GM04503 (cell line): ENCODE measurements at places on chromosomes 6 and 20.

DNA sequence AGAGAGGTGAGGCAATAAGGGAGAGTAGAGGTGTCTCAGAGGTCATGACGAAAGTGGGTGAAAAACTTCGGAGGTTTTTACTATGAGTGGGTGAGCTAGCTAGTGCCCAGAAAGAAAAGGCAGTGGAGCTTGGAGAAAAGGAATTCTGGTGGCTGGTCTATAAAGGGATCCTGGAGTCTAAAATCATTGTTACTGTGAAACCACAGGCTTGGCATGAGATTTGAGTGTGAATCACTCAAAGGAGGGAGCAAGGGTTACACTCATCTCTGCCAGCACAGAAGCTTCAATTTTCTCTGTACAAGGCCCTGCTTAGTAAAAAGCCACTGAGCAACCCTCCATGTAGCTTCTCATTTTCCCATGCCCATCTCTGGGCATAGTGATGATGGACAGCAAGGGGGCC, 47.5 kb downstream of the CD83 start:
- peak; percentile 66 for DNase-seq

- no peak for DNase-seq
Measured at GRCh38 chr6:106727480-106728149, 98.2 kb downstream of the QRSL1 start.

GRCh38 chr6:100217225-100218012, 223.4 kb upstream of the MCHR2 start:
- DNase-seq: no peak

GRCh38 chr6:571892-572291, 85.0 kb downstream of the HUS1B start:
- no peak for DNase-seq

DNA sequence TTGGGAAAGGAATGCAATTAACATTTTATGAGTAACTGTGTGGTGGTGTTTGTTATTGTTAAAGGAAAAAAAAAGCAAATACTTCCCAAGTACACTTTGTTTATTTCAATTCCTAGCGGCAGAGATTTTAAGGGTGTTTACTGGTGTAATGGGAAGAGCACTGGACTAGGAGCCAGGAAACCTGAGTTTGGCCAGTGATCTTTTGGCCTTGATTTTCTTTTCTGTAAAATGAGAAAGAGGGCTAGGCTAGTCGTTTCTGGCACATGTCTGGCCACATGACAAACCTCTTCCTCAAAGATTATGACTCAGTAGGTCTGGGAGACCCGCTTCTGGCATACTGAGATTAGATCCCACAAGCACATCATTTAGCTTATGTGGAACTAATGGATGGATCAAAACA, 428.1 kb upstream of the NOX3 start:
- DNase-seq: no peak

DNA sequence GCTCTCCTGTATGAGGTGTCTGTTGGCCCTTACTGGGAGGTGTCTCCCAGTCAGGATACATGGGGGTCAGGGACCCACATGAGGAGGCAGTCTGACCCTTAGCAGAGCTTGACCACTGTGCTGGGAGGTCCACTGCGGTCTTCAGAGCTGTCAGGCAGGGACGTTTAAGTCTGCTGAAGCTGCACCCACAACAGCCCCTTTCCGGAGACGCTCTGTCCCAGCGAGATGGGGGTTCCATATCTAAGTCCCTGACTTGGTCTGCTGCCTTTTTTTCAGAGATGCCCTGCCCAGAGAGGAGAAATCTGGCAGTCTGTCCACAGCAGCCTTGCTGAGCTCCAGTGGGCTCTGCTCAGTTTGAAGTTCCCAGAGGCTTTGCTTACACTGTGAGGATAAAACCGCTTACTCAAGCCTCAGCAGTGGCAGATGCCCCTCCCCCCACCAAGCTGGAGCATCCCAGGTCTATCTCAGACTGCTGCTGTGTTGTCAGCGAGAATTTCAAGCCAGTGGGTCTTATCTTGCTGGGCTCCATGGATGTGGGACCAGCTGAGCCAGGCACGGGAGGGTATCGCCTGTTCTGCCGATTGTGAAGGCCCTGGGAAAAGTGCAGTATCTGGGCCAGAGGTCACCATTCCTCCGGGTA, 36.3 kb upstream of the IBTK start:
- no peak for DNase-seq

- no peak for DNase-seq
Measured at GRCh38 chr20:14580418-14581074, 243.1 kb upstream of the FLRT3 start.

- no peak for DNase-seq
Measured at GRCh38 chr6:110699780-110700179, 115.5 kb downstream of the CDK19 start.

GRCh38 chr6:157133856-157134255, 189.5 kb downstream of the TMEM242 start:
- DNase-seq: no peak

- no peak for DNase-seq
Measured at GRCh38 chr20:34268851-34269636, 27.8 kb downstream of the ASIP start.

- DNase-seq: no peak
Measured at GRCh38 chr20:35544436-35544835, 2.6 kb downstream of the ERGIC3 start.

DNA sequence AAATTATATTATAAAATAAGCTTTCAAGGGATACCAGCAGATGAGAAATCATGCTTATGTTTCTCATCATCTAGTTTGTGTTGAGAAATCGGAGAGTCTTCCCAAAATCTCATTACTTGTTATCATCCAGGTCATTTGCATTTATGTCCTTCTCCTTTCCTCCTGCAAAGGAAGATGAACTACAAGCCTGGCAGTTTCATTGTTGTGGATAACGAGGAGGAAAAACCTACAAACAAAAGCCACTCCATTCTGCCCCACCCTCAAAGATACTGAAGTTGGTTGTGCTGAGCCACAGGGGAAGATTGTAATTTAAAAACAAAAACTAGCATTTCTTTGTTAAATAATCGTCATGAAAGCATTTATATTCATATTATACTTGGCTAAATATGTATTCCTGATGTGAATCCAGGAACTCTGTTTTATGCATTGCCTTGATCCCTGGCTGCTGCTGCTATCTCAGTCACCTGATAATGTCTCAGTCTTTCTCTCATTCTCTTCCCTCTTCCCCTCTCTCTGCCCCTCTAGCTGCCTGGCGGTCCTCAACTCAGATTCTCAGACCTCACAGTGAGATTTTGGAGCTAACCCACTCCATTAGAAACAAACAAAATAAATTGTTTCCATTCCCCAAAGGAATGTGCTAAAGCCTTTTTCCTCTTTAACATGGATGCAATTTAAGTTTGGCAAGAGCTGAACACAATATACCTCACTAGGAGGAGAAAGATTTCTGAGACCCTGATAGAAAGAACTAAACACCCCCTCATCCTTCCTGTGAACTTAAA, 185.3 kb downstream of the ADAT2 start:
- no peak for DNase-seq

GRCh38 chr6:129842137-129842536, 19.0 kb downstream of the TMEM244 start:
- no peak for DNase-seq

- DNase-seq: no peak
Measured at GRCh38 chr20:37378785-37379598, 33.1 kb downstream of the SRC start.

DNA sequence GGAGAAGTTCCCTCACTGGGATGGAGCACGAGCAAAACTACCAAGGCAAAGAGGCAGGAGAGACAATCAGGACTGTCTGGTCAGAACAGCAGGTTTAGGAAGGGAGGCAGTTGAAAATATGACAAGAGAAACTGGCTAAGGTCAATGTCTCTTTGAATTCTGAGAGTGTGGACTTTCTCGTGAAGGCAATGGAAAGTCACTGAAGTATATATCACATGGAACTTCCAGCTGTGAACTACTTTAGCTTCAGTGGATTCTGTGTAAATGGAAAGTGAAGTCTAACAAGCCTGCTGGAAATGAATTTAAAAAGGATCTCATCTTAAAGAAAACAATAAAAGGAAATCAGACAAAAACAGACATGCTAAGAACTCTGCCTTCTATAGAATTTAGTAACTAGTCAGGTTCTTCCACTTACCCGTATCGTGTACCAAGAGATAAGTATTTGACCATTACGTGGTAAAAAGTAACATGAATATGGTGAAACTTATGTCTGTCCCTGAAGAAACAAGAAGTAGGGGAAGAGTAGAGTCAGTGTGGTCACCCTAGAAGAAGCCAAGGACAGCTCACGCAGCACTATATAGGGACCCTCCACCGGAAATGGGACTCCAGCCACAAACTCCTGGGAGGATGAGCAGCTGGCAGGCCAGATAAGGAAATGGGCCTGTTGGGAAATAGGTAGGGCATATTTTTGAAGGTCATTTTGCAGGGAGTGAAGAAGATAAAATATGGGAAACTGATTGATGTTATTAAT, 123.4 kb downstream of the MAP7 start:
- no peak for DNase-seq

GRCh38 chr6:31620586-31621319, at the start of gene PRRC2A:
TSS of gene PRRC2A (plus strand) at chr6:31620715. CDS start at chr6:31622790, 2,075 bp downstream.
- DNase-seq: no peak
